ENCODE measurements at places on chromosomes 5 and 9.

- DNase-seq, result no peak
Measured at GRCh38 chr5:73158313-73158712, 14.7 kb upstream of the TMEM174 start.

GRCh38 chr5:21806943-21807342, 1046.2 kb downstream of the CDH12 start:
- DNase-seq, result no peak

DNA sequence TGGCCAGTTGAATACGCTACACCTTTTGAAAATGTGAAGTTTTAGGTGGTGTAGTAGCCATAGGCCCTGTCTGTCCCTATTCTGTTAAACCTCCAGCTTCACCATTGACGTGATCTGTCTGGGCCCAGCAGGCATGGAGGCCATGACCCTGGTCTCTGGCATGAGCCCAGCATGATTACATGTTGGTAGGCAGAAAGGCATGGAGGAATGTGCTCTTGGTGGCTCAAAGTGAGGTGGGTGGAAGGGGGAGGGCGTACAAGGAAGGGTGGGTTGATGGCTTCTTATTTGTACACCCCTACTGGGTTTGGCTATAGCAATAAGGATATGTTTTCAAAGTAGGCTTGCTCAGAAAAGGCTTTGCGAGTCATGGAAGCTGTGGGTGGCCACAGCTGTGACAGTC, 23.7 kb downstream of the RALGPS1 start:
- DNase-seq, result no peak

- no peak for DNase-seq
Measured at GRCh38 chr9:134057751-134058701, 9.8 kb downstream of the BRD3 start.

DNA sequence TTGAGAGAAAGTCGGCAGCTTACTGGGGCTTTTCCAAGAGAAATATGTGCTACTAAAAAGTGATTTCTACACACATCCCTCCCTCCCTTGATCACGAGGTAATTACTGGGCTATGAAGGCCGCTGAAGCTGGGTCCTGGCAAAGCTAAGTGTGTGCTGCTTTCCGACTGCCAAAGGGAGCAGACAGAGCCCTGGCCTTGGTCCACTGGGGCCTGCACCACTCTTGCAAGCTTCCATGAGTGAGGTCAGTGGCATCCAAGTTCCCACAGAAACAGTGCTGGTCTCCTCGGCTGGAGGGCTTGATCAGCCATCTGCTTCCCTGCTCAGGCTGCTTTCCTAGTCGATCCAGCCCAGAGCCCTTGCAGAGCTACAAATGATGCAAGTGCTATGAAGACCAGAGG, 154.8 kb upstream of the LHFPL2 start:
- DNase-seq, result no peak

DNA sequence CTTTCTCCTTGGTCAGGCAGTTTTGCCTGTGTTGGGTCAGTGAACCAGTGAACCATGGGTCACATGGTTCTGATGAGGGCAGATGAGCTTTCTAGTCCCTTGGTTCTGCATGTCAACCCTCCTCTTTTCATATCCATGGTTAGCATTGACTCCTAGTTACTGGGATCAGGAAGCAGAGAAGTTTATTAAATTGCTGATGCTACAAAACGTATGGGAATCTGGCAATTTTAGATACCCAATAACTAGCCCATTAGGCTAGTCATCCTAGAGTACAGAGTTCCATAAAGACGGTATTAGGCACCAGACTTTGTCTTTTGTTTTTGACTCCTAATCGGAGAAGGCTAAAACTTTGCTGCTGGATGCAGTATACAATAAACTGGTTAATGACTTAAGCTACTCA, 273.1 kb downstream of the ATPSCKMT start:
- no peak for DNase-seq

GRCh38 chr5:35198075-35198474, 32.2 kb downstream of the PRLR start:
- DNase-seq, result peak; percentile 38

- no peak for DNase-seq
Measured at GRCh38 chr5:30749971-30750370, 443.5 kb upstream of the CDH6 start.

- no peak for DNase-seq
Measured at GRCh38 chr5:135158314-135158697, 124.3 kb upstream of the PITX1 start.

DNA sequence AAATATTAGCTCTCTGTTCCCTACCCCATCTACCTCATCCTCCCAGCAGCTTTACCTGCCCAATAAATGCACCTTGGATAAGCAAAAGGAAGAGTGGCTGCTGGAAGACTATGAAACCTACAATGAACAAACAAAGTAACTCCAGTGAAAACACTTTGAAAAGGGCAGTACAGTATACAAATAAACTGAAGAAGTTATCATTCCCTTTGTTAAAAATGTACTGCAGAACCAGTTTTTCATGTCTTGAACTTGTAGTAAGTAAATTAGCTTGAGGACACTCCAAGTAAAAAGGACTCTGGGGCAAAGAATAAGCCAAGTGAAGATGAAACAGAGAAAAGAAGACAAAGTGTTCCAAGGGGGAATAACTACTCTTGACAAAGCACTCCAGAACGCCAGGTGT, 457.1 kb downstream of the DTWD2 start:
- no peak for DNase-seq

GRCh38 chr5:29942089-29942488, 1251.4 kb upstream of the CDH6 start:
- DNase-seq, result no peak

GRCh38 chr5:165035520-165035919, 1530.1 kb downstream of the MAT2B start:
- DNase-seq, result no peak

- no peak for DNase-seq
Measured at GRCh38 chr9:85510830-85511504, 230.8 kb downstream of the AGTPBP1 start.

- no peak for DNase-seq
Measured at GRCh38 chr5:57751710-57752109, 269.1 kb upstream of the ACTBL2 start.

DNA sequence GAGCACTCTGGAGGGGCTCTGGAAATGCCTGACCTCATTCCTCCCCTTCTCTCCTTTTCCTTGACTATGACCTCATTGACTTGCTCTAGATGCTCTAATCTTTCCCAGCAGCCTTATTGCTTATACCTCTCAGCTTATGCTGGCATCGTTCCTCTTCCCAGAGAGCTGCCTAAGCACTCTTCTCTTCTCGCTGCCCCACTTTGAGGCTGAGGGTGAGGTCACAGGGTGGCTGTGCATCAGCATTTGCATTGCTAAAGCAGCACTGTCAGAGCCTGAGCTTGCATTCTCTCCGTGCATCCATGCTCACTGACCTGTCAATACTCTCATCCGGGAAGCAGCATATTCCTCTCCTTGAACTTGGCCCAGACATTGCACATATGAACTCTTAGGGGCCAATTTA, 96.4 kb upstream of the NTRK2 start:
- no peak for DNase-seq

DNA sequence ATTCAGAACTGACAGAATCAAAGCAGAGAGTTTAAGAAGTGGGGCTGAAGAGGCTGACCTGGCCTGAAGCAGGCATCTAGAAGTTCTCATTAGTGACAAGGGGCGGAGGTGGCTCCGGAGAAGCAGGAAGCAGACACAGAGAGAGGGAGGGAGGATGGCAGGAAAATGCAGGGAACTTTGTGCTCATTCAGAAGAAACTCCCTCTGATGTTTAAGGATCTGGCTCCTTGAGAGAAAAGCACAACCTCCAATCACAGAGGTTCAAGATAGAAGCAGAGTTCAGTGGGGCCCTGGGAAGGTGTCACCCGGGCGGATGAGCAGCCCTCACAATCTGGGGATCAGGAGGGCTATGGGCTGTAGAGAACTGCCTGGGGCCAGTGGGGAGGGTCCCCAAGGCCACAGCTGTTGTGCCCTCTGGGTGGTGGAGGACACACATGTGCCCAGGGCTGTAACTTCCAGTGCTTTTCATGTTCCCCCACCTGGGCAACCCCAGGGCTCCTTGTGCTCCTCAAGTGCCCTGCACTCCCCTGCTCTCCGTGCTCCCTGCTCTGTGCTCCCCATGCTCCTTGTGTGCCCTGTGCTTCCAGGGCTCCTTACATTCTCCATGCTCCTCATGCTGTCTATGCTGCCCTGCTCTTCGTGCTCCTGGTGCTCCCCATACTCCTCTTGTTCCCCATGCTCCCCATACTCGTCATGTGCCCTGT, 51.4 kb downstream of the TRIP13 start:
- no peak for DNase-seq

DNA sequence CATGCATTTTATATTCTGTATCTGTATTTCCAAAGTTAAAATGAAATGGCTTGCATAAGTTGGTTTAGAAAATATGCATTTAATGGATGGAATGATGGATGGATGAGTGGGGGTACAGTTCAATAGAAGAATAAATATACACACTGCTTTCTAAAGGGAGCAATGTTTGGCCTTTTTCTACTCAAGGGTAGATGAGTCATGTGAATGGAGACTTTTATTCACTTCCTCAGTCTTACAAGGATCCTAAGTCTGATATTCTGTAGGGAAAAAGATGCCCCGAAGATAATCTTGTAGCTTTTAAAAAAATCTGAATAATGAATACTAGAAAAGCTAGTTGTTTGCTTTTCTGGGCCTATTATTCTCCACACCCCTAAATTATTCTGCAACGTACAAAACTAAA, 2112.1 kb downstream of the MAT2B start:
- no peak for DNase-seq

DNA sequence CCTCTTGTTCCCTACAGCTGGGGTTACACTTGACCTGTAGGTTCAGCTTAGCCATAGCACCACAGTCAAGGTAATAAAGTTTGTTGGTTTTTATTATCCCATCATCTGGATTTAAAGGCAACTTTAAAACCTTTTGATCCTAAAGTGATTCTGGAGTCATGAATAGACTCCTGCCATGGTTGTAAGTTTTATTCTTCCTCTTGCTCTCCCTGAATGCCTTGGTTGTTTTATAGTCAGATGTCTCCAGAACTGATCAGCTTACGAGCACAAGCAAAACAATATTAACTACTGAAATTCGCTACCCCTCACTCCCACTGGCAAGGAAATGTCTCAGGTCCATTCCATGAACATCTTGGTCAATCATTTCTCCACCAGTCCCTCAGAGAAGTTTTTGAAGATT, 1328.6 kb downstream of the PTPRD start:
- no peak for DNase-seq

- DNase-seq, result no peak
Measured at GRCh38 chr9:79610791-79611614, 39.2 kb downstream of the TLE4 start.

DNA sequence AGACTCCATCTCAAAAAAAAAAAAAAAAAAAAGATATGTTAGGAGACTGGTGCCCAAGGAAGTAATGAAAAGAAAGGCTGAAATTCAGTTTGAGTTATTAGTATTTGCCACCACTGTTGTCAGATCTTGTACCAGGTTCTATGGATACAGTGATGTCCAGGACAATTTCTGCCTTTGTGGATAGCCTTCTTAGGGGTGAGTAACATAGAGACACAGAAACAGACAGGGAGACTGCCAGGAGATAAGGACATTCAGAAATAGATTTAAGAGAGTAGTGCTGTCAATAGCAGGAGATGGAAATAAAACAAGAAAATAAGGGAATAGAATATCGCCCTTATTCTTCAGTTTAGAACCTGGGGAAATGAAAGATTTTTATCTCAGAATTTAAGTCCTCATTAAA, 6.3 kb upstream of the SPINK14 start:
- DNase-seq, result no peak

DNA sequence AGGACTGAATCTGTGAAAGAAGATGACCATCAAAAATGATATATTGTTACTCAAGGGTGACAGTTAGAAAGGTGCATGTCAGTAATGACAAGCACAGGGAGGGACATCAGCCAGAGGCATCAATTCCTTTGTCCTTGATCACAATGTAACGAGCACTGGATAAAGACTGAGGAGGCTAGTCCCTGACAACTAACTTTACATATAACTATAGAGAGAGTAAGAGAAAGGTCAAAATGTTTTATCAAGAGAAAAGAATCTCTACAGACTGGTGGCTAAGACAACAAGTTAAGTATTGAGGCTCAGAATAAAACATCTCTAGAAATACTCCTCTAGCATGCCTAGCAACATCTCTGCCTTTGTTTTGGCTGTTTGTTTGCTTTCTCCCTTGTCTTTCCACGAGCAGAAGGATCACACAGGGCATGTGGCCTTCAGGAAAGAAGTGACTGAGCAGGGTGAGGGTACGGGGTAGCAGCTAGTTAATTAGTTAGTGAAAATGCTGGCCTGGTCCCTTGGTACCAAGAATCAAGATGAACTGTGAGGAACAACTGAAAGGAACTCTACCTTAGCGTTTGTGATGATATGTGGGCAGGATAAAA, 724.1 kb upstream of the MEF2C start:
- DNase-seq, result no peak

DNA sequence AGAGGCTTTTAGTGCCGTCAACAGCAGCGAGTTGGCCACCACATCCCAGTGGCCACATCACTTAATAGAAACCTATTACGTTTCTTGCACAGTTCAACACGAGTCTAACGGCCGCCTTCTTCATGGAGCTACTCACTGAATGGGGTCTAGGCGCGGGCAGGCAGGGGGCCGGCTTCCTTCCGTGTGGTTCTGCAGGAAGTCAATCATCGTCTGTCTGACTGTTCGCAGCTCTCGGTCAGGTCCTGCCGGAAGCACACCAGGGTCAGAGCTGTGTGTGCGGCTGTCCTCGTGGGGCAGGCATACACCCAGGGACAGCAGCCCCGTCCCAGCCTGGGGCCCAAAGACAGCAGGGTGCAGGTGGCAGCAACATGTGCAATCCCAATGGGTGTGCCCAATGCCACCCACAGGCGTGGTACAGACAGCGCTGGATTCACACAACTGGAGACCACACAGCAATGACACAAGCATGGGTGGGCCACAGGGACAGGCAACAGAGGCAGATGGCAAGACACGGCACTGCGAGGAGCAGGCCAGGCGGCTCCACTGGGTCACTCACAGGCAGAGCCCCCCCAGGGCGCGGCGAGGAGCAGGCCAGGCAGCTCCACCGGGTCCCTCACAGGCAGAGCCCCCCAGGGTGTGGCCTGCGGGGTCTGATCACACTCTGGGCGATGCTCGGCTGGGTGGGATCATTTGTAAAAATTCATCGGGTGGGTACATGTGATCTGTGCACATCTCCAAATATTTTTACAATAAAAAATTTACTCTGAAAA, 19.1 kb upstream of the LHX3 start:
- DNase-seq, result no peak

DNA sequence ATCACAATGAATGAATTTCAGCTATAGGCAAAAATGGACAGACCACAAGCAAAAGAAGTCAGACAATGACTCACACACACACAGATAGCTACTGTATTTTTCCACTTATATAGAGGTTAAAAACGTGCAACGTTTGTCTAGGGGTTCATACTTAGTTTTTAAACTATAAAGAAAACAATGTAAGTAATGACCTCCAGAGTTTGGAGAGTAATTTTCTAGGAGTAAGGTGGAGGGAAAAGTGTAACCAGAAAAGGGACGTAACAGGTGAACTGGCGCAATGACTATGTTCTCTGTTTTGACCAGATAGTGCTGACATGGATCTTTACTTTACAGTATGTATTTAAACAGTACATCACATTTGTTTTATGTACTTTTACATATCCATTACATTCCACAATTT, 51.1 kb downstream of the FNIP1 start:
- DNase-seq, result no peak

GRCh38 chr9:76557674-76558225, 98.8 kb downstream of the GCNT1 start:
- DNase-seq, result no peak

GRCh38 chr9:89015336-89015735, 24.1 kb downstream of the S1PR3 start:
- DNase-seq, result no peak

All from DMS153 (cell line).